ENCODE measurements at places on chromosomes 2 and 18.

- no peak for DNase-seq
These were observed 43.0 kb downstream of the EMX1 start for GRCh38 chr2:72959995-72960981.

DNA sequence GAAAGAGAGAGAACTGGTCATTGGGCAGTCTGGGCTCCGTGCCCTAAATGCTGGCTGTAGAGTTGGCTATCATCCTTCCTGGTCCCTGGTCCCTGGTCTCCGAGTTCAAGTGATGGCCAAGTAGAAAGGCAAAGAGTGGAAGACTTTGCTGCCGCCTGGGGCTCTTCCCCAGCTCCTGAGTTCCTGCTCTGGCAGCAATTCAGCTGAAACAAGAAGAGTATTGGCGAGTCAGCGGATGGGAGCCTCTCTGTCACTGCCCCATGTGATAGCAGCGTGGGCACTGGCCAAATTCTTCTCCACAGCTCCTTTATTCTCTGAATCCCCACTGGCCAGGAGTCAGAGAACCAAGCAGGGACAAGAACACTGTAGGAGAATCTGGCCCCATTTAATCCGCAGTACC lies 351.0 kb upstream of the POU3F3 start:
- DNase-seq, result no peak

GRCh38 chr18:31267823-31268481 lies 50.0 kb upstream of the DSG1 start:
- no peak for DNase-seq

DNA sequence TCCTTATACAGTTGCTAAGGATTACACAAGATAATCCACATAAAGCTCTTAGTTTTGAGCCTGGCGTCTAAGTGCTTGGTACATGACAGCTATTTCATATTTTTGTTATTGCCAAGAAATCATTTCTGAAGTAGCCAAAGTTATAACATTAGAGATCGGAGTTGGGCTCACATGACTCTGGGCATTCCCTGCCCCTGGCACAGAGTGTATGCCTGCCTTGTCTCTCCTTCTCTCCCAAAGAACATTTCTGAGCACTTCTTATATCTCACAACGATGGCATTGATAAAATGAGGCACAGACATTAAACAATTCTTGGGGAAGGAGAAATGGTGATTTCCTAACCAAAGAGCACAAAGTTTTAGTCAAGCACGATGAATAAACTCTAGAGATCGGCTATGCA lies 87.7 kb upstream of the DDX18 start:
- DNase-seq, result no peak

GRCh38 chr2:100418406-100418962 lies 1.0 kb upstream of the CHST10 start:
- DNase-seq, result no peak

DNA sequence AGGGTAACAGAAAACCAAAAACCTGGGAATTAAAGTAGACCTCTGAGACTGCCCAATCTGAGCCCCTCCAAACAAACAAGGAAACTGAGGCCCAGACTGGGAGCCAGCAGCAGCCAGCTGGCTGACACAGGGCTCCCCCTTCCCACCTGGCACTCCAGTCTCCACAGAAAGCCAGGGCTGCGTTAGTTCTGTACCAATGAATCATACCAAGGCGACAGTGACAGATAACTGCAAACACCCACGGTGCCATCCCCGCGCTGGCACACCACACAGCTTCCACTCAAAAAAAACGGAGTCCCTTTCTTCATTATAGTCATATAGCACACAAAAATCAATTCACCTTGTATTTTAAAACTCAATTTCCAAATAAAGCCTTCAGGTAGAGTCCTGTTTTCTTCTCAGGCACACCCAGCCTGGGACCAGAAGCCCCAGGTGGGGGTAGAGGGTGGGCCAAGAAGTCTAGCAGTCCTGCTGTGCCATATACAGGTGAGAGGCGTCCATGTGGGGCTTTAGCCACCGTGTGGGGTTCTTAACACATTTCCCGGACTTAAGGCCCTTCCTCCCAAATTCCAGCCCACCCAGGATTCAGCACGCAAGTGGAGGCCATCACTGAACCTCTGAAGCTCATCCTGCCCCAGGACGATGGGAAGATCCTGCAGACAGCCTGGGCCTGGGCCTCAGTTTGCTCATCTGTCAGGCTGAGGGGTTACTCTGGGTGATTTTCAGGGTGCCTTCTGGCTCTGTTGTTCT lies 1.2 kb downstream of the PER2 start:
- DNase-seq, result no peak

DNA sequence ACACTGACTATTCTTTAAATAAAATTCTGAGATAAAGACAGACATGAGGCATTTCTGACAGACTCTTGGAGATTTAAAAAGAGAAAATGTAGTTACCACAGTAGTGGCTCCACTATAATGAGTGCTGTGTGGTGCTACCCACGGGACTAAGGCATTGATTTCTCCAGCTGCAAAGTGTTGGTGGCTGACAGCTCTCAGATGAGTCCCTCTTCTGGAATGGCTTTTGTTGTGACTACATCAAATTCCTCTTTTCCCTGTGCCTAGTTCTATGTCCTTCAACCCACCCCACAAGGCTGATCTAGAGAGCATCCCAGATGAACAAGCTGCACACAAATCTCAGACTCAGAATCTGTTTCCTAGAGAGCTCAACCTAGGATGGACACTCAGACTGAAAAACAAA lies 884.8 kb upstream of the ZEB2 start:
- DNase-seq, result no peak

DNA sequence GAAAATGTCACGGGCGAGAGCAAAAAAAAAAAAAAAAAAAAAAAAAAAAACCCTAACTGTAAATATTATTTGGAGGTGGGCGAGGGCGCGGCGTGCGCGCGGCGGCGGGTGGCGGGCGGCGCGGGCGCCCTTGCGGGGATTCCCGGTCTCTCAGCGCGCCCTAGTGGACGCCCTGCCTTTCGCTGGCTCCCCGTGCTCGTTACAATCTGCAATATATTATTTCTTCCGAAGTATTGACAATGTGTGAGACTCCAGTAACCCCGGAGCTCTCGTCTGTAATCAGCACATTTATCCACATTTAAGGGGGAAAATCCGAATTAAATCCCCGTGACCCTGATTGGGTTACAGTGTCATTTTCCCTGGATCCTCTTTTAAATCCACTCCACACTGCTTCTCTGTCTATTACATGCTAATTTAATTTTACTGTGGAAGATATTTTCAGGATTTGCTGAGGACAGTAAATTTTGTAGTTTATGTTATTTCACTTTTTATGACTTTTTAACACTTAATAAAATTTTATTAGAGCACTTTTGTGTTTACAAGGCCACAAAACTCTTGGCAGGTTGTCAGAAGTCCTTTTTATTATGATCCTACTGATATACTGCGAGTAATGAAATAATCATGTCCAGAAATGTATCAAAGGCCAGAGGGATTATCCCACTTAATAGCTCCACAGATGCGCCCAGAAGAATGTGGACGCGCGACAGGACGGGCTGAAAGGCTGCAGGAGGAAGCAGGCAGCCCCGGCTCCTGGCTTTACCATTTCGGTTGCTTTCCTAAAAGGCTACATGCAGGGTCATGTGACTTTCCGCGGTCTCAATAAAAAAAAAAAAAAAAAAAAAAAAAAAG lies 369.1 kb downstream of the MTX2 start:
- DNase-seq, result peak; percentile 56
